Right kidney (tissue), 9 donors: ENCODE measurements at places on chromosomes 1 and 21.

DNA sequence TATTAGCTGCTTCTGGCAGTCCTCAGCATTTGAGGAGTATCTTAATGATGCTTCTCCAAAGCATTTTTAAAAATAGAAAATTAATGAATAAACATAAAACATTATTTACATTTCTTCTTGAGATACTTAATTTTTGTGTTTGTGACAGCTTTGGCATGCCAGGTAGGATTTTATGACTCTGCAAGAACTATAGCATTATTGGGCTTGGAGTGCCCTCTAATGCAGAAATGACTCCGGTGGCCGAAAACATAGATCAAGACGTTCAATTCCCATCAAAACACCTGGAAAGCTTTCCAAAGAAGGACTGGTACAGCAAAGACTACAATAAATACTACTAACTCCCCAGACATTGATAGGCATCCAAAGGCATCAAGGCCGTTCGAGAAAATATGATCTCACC is 366.4 kb upstream of the CXADR start:
- DNase-seq: no peak

- DNase-seq: no peak
Observed at GRCh38 chr1:233295975-233296322, 424 bp upstream of the PCNX2 start.

DNA sequence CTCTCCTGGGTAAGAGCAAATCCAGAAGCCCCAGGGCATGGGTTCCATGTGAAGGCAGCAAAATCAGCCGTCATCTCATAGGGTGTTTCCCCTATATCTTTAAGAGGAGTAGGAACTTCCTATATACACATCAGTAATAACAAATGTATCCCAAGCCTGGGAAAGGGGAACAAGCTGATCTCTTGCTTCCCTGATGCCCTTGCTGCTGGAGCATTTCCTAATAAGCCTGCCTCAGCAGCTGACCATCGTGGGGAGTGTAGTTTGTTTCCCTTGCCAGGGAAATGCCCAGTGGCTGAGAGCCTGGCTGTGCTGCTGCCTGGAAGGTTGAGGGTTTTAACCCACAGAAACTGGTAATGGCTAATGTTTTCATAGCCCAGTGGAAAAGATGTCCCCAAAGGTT is 177.0 kb downstream of the NPHP4 start:
- DNase-seq: no peak

GRCh38 chr21:25039461-25040380 is 567.6 kb downstream of the MRPL39 start:
- DNase-seq: no peak

DNA sequence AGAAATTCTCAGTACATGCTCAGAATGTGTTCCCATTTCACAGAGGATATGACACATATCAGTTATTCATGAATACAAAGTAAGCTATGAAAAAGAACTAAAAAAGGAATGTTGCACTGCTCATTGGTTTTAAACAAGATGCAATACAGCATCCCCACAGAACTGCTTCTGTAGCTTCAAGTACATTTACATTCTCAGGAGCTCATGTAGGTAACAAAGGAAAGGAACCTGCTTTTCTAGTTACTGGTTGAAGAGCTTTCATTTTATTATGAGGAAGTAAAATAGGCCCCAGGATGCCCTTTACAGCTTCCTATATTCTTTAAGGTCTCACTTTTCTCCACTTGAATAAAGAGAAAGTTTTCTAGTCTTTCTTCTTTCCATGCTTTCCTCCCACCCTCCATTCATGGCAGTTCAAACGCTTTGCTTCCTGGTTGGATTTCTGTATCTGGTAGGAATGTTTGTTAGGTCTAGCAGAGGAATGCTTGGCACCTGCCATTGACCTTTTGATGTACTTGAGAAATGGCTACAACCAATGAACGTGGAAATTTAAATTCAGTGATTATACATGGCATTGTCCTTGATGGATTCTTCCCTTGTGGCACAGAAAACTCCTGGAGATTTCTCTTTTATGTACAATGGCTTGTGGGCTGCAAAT is 27.1 kb upstream of the KCNK2 start:
- no peak for DNase-seq

- DNase-seq: no peak
Observed at GRCh38 chr1:115156826-115157468, 67.6 kb upstream of the TSPAN2 start.
